Heart right ventricle (tissue), 16 donors: ENCODE measurements at places on chromosomes 1 and 21. TPM values are rescaled to one million over a fixed set of nuclear protein-coding genes. Genes with fewer than 3 reads are reported as not detected.
A peak's percentile ranks its signal among the peaks of the same experiment; 100 is the strongest.

DNA sequence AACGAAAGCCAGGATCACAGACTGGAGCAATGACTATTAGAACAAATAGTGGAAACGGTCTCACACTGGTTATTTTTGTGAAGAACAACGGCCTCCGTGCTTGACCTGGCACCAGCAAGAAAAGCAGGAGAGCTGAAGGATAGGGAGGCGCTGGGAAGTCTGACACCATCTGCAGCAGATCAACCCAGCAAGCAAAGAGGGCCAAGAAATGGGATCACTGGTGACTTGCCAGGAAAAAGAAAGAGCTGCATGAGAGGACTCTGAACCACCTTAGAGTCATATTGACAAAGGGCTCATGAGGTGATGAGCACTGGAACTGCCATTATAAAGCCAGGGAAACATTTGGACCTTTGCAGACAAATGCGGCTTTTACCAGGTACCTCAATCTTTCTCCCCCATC, 25.0 kb downstream of the MTOR start:
- no peak for DNase-seq

DNA sequence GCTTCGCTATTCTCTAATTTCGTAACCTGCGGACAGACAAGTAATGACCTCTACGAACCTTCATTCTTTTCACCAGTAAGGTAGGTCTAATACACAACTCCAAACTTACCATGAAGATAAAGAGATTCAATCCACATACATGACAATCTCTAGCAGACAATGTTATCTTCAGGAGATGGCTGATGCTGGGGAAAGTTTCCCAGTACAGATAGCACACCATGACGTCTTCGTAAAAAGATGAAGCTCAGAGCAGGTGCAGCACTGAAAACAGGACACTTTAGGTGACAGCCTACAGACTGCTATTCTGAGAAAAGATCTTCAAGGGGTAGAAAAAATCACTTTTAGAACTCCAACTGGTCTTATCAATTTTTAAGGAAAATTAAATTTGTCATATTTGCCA, 41.3 kb downstream of the ZNF281 start:
- DNase-seq, result no peak

- DNase-seq, result no peak
Measured at GRCh38 chr1:20997602-20998224, 179.0 kb downstream of the EIF4G3 start.

GRCh38 chr21:46018615-46019014, 37.0 kb downstream of the COL6A1 start:
- no peak for DNase-seq

- DNase-seq, result peak; percentile 88
Measured at GRCh38 chr1:16017461-16018303, at the start of gene HSPB7. Gene HSPB7, minus strand, starts transcription at chr1:16018043. Its CDS starts 80 bp downstream, at chr1:16017963.

FCGR1A gene
- total RNA-seq, result 1.6 TPM

PADI6 gene
- total RNA-seq, result not detected

ZNF683 gene
- total RNA-seq, result 0.15 TPM

WDR47 gene
- total RNA-seq, result 17.6 TPM
